ENCODE measurements at places on chromosomes 4 and X. TPM values are rescaled to one million over a fixed set of nuclear protein-coding genes. Genes with fewer than 3 reads are reported as not detected.

- DNase-seq, result peak; percentile 78
- peaks cover 28% of the 10 kb centered on the region for H3K27me3 ChIP-seq
- H3K4me1 ChIP-seq, result no peaks in the 10 kb centered on the region
- peak overlapping the region; percentile 31 for H3K4me3 ChIP-seq
- no peak overlapping the region for H3K27ac ChIP-seq
These were observed 933 bp downstream of the CNKSR2 start for GRCh38 chrX:21374994-21375707.

CEP44 gene
- 16.3 TPM for total RNA-seq

DNA sequence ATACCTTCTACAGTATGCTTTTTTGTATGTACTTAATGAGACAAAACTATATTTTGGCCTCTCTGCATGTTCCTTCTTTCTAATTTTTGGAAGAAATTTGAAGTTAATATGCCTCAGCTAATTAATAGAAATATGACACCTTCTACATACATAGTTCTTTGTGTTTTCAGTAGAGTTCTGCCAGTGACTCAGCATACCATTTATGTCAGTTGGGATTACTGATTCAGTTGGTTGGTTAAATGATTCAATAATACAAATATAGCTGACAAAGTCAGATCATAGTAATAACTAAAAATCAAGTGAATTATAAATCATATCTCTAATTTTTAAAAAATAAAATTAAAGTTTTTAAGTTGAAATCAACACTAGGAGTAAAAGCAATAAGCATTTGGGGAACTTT, 16.8 kb downstream of the BTC start:
- H3K27ac ChIP-seq, result no peak overlapping the region
- H3K4me3 ChIP-seq, result no peak overlapping the region
- H3K27me3 ChIP-seq, result no peaks in the 10 kb centered on the region

- no peak for DNase-seq
- no peaks in the 10 kb centered on the region for H3K4me1 ChIP-seq
- no peaks in the 10 kb centered on the region for H3K27me3 ChIP-seq
- no peak overlapping the region for H3K4me3 ChIP-seq
These were observed 9.7 kb upstream of the EOLA2 start for GRCh38 chrX:149948016-149948415.

GIMD1 gene
- not detected for total RNA-seq
